ENCODE measurements at places on chromosomes 6 and 20.

DNA sequence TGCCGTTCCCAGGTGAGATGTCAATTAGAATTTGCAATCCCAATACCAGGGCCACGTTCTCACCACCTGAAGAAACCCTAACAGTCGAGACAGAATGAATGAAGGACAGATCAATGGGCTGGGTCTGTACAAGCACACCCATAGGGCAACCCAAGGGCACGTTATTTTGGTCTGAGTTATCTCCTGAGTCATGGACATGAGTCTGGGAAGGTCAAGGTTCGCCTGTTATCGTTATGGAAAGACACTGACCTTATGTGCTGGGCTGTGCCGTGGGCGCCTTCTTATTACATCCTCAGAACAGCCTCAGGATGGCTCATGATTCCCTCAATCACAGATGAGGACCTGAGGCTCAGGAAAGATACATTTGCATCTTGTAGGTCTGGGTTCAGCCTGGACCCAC lies 175.0 kb upstream of the SULF2 start:
- DNase-seq: no peak

DNA sequence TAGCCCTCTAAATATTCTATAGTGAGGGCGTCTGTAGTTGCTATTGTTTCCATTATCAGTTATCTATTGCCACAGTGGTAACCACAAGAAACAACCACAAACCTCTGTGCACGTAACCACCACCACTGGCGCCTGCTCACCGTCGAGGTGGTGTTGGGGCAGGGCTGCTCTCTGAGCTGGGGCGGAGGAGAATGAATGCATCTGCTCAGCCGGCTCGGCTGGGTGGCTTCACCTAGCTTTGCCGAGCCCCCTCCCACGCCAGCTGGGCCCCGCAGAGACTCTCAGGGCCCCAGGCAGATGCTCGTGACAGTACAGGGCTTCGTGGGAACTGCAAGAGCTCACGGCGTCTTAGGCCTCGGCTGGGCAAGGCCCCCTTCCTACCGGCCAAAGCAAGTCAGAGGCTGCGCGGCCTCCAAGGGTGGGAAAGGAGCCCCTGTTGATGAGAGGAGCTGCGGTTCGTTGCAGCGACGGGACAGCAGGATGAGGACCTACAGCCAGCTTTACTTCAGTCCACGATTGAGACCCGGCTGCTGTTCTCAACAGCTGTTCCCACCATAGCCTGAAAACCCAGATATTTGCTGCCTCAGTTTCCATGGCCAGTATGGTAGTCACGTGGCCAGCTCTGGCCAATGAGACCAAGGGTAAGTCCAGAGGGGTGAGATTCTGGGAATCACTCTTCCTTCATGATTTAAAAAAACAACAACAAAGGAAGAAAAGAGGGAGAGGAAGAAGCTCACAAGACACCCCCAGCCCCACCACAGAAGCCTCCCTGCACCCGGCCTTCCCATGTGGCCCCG lies 120.2 kb upstream of the AFDN start:
- no peak for DNase-seq

GRCh38 chr6:80771941-80772340 lies 665.5 kb downstream of the BCKDHB start:
- DNase-seq: no peak

- DNase-seq: no peak
Measured at GRCh38 chr6:153814136-153814535, 224.9 kb upstream of the OPRM1 start.

DNA sequence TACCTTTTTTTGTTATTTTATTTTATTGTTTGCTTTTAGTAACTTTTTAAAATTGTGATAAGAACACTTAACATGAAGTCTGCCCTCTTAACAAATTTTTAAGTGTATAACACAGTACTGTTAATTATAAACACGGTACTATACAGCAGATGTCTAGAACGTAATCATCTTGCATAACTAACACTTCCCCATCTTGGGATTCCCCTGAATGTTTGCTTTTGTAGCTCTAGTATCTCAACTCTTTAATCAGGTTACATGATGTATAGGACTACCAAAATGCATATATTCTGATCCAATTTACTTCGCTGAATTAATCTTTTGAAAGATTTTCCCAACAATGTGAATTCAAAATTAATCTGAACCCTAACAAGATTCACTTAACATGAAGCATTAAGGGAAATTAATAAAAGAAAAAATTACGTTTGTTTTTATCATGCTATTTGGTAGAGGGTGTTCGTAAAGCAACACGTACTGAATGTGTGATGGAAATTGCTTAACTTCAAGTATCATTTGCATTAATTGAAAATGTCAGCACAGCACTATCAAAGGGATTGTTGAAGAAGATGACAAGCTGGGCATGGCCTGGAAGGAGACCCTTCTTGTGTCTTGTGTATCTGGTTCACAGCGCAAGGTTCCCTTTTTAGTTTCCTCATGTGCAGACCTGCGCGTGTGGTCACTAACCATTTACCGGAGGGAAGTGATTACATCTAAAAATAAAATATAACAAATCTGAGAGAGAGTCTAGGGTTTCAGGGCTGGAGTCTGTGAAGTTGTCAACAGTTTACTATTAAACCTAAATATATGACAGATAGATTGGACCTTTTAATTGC lies 15.2 kb downstream of the COL19A1 start:
- DNase-seq: no peak

GRCh38 chr6:42260972-42261371 lies 43.3 kb upstream of the MRPS10 start:
- DNase-seq: no peak

GRCh38 chr20:19868441-19868840 lies 110.4 kb downstream of the RIN2 start:
- no peak for DNase-seq

GRCh38 chr6:36847152-36847551 lies 7.9 kb upstream of the CPNE5 start:
- DNase-seq: no peak

- DNase-seq: no peak
Measured at GRCh38 chr6:34897130-34897529, 8.1 kb downstream of the ANKS1A start.

DNA sequence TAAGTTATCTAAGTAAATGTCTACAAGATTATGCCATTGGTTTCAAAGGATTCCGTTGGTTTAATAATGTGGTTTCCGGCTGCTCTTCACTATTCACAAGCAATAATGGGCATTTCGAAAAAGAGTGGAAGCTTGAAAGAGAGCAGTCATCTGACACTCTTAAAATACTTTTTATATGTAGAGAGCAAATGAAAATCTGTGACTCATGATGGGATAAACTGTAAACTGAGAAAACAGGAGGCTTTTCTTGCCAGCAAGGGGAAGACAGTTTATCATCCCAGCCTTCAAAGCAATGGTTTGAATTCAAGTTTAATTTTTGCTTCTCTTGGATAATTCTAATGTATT lies 145.7 kb downstream of the KHDC1L start:
- DNase-seq: no peak

GRCh38 chr20:1803061-1803931 lies 91.9 kb upstream of the SIRPA start:
- no peak for DNase-seq

DNA sequence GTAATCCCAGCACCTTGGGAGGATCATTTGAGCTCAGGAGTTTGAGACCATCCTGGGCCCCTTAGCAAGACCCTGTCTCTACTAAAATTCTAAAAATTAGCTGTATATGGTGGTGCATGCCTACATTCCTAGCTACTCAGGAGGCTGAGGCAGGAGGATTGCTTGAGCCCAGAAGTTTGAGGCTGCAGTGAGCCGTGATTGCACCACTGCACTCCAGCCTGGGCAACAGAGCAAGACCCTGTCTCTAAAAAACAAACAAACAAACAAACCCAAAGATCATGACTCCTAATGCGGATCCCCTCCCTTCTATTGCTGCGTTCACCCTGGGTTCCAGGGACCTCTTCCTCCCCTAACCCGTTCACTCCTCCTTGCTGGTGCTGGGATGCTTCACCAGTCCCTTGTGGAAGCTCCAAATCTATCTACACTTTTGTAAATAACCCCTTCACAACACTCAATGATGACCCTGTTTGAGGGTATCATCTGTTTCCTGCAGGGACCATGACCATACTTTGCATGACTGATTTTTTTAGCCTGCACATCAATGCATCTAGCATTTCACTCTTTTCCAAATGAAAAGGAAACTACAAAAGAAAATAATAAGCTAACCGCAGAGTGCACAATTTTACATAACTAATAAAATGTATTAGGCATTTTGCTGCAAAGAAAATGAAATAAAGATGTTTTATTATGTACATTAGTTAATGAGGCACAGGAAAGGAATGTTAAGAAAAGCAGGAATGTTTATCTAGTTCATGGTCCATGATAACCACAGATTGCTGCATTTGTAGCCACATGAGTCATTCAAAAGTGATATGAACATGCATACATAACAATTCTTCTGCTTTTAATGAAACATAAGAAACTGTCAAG lies 30.5 kb upstream of the IPCEF1 start:
- DNase-seq: no peak

DNA sequence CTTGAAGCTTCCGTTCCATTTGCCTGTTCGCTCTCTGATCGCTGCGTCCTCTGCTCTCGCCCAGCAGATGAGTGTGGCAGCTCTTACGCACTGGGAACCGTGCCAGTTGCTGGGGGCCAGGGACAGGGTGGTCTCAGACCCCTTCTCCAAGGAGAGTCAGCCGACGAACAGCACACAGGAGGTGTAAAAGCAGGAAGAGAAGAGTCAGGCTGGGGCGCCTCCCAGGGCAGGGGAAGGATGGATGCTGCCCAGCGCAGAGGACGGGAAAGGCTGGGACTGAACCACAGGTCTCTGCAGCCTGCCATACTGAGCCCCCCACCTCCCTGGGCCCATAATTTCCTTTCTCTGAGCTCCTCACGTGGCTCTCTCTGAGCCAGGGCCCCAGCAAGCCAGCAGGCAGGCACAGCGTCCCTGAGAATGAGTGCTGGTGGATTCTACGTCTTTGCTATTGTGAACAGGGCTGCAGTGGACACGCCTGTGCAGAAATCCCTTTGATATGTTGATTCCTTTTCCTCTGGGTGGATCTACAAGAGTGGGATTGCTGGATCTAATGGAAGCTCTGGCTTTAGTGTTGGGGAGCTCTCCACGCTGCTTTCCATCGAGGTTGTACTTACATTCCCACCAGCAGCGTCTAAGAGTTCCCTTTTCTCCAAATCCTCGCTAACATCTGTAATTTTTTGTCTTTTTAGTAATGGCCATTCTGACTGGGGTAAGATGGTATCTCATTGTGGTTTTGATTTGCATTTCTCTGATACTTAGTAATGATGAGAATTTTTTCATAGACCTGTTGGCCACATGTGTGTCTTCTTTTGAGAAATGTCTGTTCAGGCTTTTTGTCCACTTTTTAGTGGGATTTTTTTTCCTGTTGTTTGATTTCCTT lies 104.1 kb downstream of the PSMB1 start:
- DNase-seq: no peak

- no peak for DNase-seq
Measured at GRCh38 chr20:21571841-21572690, 58.2 kb upstream of the NKX2-2 start.

All from HCT116 (cell line).